Inflammatory macrophage (primary cell): ENCODE measurements at places on chromosomes 4 and X.

DNA sequence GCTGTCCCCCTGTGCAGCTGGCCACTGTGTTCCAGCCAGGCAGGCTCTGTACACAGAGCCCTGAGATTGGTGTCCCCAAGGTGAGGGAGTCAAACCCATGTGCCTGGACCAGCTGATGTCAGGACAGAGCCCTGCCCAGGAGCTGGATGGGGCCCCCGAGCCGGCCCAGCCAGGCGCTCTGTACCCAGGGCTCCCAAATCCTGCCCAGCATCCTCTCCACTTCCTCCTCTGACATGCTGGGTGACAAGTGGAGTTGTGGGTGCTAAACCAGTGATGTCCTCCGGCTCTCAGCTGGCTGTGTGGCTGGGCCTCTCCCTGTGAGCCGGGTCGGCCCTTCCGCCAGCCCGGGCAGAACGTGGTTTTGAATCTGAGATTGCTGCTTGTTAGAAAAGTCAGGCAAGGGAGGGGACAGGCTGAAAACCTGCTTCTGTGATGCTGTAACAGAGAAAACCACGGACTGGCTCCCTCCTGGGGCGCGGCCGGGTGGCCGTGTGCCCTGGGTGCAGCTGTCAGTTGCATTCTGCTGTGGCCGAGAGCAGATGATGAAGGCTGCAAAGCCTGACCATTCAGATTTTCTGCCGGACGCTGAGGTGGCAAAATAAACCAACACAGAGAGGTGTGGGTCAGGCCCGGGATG is 7.9 kb upstream of the CPLX1 start:
- no peak for DNase-seq

DNA sequence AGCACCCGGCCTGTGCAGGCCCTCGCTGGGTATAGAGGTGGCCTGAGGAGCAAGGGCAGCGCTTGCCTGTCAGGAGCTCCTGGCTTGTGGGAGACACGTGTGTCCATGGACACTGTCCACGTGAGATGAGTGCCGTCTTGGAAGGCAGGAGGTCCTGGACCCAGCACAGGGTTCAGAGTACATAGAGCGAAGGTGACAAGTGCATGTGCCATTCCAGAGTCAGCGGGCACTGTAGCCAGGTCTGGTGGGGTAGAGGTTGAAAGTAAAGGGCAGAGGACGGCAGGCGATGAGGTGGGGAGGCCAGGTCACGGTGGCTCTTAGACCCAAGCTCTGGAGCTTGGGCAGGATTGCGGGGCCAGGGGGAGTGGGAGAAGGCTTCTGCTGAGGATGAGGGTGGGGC is 28.4 kb upstream of the TADA2B start:
- no peak for DNase-seq

GRCh38 chr4:187839765-187840164 is 155.8 kb upstream of the ZFP42 start:
- no peak for DNase-seq

GRCh38 chrX:74797338-74797887 is 127.8 kb downstream of the NEXMIF start:
- DNase-seq: no peak

GRCh38 chrX:40402831-40403533 is 177.8 kb upstream of the ATP6AP2 start:
- DNase-seq: peak; percentile 69

- DNase-seq: no peak
Measured at GRCh38 chr4:6349896-6350603, 80.4 kb downstream of the WFS1 start.

GRCh38 chrX:77087529-77088169 is 359.5 kb upstream of the FGF16 start:
- DNase-seq: no peak

DNA sequence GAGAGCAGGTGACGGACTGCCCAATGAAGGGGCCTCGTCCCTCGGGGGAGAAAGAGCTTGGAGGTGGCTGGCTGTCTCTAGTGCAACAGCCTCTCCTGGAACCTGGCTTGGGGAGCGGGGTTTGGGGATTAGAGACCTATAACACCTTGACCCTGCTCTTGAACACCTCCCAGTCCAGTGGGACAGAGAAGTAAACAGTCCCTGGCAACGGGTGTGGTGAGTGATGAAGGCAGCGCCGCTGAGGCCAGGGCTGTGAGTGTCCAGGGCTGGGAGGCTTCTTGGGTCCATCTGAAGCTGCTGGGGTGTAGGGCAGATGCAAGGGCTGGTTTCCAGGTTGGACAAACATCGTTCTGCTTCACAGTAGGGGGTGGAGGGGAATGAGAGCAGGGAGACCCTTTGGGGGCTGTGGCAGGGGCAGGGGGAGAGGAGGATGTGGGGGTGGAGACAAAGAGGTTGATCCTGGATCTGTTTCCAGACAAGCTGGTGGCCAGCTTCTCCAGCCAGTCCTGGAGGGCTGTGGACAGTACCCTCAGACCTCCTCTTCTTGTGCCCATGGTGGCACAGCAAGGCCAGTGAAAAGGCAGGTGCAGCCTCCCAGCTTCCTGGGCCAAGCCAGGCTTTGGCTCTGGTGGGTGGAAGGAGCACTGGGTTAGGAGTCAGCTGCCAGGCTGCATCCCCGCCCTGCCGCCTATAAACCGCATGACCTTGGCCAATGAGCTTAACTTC is 3.8 kb downstream of the NSG1 start:
- DNase-seq: no peak

- no peak for DNase-seq
Measured at GRCh38 chr4:4986841-4987240, 32.4 kb downstream of the CYTL1 start.

DNA sequence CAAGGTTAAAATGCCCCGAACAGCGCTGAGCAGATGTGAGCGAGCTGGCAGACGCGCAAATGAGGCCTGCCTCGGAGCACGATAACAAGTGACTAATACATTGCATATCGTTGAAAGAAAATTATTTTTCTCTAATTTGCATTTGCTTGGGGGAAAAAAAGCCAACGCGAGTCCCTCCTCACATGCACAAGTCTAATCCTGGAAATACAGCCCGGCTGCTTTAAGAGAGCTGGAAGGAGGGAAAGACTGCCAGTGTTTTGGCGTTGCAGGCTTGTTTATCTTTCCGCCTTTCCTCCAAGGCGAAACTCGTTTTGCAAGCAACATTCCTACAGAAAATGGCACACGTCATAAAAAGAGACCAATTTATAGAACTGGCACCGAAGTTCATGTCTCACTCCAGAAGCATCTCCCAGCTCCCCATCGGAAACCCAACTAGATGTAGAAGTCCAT is 12.6 kb downstream of the BCOR start:
- no peak for DNase-seq

DNA sequence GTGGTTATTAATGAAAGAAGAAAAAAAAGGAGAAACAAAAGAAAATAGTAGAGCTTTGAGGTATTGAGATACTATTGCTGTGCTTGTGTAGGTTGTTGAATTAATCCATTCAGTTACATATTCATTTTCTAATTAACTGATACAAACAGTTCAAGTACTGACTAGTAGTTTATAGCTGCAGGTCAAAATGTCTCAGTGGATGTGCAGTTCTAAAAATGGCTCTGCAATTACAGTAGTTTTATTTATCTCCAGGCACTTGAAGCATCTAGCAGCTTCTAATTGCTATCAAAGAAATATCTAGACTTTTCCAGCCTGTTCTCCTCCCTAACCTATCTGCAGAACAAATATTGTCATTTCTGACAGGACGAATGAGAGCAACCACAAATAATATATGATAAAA is 1887.7 kb upstream of the PCDH7 start:
- no peak for DNase-seq

DNA sequence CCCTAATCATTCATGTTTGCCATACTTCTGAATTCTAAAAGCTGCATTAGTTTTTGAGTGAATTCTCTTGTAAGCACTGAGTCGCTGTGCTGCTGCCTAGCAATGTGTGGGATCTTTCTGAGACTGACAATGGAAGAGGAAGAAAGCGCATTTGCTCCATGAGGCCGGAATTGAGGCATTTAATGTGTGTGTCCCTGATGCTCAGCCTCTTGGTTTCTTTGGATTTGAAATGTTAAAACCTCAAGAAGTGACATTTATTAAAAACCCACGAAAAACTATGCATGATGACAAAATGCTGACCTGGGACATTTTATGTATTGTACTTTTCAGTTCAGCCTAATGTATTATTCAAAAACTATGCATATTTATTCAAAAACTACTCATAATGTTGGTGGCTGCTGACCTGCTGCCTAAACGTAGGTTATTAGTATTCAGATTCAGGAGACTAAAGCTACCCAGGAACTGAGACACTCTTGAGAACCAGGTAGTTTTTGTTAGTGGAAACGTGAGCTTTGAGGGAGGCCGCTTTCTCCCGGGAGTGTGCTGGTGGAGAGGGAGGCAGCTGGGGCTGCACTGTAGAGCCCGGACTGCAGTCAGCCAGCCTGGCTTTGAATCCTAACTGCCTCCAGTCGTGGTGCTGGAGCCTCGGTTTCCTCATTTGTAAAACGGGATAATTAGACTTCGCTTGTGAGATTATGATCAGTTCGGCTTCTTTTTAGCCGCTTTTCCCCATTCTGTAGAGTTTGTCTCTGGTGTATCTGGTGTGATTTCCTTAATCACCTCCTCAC is 11.3 kb downstream of the RGS12 start:
- DNase-seq: no peak

DNA sequence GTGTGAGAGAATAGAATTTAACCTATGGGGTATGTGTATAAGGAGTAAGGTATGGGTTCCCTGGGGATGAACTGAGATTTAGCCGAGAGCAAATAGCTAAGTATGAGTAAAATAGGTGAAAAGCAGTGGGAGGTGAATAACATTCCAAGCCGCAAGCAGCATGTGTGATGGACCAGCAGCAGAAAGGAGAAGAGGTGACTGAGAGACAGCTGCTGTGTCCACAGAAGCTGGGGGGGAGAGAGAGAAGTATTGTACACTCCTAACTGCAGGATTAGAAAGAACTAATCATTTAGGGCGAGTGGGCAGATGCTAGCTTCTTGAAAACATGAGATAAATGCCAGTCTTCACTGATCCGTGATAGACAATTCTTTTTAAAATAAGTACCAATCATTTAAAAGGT is 296.0 kb downstream of the KLHL4 start:
- DNase-seq: no peak

DNA sequence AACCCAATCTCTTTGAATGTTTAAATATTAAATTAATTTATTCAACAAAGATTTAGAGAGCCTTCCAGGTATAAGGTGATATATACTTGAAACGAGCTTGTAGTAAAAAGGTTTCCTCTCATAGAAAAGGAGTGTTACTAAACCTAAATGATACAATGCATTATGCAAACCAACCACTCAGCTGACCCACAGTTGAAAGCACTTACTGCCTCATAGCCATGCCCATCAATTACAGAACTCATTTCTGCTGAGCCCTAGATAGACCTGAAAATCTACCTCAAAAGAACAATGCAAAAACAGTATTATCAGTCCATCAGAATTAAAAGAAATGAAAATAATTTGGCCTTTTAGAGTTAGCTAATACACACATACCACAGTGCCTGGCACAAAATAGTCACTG is 75.4 kb downstream of the KCNIP4 start:
- DNase-seq: no peak

DNA sequence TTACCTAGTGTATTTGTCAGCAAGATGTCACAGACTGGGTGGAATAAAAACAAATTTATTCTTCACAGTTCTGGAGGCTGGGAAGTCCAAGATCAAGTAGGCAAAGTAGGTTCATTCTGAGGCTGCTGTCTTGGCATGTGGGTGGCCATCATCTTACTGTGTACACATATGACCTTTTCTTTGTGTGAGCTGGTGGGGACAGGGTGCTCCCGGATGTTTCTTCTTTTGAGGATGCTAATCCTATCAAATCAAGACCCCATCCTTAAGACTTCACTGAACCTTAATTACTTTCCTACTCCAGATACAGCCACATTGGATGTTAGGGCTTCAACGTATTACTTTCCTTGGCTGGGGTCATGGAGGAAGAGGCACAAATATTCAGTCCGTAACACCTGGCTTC is 74.0 kb downstream of the TLL1 start:
- no peak for DNase-seq

DNA sequence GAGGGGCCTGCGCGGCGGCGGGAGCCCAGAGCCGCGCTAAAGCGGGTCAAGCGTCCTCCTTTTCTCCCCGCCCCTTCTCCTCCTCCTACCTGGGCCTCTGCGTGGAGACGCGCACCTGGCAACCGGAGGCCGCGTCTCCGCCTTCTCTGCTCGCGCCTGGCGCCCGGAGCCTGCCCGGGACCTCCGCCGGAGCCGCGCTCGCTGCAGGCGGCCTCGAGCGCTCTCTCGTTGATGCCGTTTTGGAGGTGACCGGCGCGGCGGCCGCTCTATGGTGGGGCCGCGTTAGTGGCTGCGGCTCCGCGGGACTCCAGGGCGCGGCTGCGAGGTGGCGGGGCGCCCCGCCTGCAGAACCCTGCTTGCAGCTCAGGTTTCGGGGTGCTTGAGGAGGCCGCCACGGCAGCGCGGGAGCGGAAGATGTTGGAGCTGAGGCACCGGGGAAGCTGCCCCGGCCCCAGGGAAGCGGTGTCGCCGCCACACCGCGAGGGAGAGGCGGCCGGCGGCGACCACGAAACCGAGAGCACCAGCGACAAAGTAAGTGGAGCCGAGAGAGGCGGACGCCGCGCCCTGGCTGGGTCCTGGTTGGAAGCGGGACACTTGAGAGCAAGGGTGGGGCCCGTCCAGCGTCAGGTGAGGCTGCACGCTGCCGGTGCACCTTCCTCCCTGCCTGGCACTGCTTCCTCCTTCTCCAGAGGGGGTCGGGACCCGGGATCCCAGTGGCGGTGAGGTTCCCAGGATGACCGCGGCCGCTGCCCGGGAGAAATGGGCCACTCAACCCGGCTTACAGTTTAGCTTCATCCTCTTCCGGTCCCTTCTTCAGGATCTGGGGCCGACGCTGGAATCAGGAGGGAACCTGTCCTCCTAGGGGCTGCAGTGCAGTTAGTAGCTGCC is at the start of gene CDS1:
CDS1 (plus strand) TSS at position 140 of the 888 bp plus-strand sequence; CDS start at position 415, 275 bp downstream.
- no peak for DNase-seq

- no peak for DNase-seq
Measured at GRCh38 chr4:168573870-168574269, 77.0 kb downstream of the PALLD start.

GRCh38 chrX:1751781-1752180 is 136.9 kb downstream of the ASMT start:
- no peak for DNase-seq

GRCh38 chr4:80409809-80410208 is 74.3 kb downstream of the CFAP299 start:
- DNase-seq: no peak

- DNase-seq: no peak
Measured at GRCh38 chr4:121551881-121552280, 144.9 kb downstream of the ANXA5 start.

- DNase-seq: no peak
Measured at GRCh38 chr4:184099000-184099399, 118.7 kb downstream of the ENPP6 start.

- DNase-seq: no peak
Measured at GRCh38 chr4:63049726-63050125, 1359.5 kb downstream of the TECRL start.
